ENCODE measurements at places on chromosomes 11 and 22. TPM values are rescaled to one million over a fixed set of nuclear protein-coding genes. Genes with fewer than 3 reads are reported as not detected.
A peak's percentile ranks its signal among the peaks of the same experiment; 100 is the strongest.

DNA sequence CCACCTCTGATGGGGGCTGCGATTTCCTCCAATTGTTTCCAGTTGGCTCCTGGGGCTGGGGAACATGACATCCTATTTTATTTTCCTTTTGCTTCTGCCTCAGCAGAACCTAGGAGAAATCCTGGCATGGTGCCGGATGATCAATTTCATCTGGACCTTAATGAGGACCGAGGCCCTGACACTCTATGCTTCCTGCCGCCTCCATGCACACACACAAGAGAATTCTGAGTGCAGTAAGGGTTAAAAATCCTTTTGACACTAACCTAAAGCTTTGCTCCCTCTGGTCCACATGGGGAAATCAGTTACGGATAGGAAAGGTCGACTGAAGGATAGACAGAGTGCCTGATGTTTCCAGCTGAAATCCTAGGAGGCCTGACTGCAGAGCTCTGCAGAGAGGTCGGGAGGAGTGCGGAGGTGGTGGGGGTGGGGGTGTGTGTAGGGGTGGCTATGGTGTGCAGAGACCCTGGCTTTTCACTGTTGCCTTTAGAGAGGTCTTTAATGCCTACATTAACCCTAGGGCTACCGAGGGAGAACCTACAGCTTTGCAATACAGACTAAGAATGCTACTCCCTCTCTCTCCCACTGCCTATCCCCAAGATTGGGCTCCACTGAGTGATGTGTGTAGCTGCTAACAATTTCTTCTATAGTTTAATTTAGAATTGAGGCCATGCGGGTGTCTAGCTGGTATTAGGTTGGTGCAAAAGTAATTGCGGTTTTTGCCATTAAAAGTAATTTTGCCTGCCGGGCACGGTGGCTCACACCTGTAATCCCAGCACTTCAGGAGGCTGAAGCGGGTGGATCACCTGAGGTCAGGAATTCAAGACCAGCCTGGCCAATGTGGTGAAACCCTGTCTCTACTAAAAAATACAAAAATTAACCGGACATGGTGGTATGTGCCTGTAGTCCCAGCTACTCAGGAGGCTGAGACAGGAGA is 53.6 kb upstream of the INCENP start:
- DNase-seq: no peak

The KCTD17 gene
- 24.9 TPM for total RNA-seq

DNA sequence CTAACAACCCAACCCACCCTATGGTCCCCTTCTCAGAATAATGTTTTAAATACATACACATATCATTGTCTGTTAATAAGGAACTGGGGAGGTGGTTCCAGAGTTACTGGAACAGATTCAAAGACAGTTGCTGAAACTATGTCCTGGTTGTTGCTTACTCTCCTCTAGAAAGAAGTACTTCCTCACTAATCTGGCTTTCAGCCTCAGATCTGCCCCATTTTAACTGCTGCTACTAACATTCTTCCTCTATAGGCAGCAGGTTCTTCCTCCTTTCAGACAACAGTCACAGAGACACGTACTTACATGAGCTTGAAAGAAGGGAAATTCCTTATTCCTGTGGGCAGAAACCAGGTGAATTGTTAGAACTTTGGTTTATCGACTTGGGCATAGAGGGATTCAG is 8.1 kb upstream of the NEU3 start:
- DNase-seq: no peak

DNA sequence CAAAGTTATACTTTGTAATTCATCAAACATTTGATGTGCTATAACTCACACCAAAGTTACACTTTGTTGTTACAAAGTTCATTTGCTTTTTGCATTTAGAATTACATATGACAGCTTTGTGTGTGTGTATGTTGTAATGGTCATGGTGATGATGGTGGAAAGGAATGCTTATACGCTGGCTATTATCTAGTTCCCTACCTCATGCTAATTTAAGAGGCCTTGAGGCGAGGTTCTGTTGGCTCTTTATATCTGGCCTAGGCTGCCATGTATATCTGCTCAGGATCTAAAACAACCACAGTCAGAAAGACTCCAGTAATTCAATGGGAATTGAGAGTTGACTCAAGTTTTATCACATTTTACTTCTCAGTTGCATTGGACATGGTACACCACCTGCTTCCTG is 123.4 kb downstream of the SLC17A6 start:
- DNase-seq: no peak

The ALG9 gene
- 29.3 TPM for total RNA-seq

- no peak for DNase-seq
These were observed 31.7 kb downstream of the LMO1 start for GRCh38 chr11:8231979-8232378.

DNA sequence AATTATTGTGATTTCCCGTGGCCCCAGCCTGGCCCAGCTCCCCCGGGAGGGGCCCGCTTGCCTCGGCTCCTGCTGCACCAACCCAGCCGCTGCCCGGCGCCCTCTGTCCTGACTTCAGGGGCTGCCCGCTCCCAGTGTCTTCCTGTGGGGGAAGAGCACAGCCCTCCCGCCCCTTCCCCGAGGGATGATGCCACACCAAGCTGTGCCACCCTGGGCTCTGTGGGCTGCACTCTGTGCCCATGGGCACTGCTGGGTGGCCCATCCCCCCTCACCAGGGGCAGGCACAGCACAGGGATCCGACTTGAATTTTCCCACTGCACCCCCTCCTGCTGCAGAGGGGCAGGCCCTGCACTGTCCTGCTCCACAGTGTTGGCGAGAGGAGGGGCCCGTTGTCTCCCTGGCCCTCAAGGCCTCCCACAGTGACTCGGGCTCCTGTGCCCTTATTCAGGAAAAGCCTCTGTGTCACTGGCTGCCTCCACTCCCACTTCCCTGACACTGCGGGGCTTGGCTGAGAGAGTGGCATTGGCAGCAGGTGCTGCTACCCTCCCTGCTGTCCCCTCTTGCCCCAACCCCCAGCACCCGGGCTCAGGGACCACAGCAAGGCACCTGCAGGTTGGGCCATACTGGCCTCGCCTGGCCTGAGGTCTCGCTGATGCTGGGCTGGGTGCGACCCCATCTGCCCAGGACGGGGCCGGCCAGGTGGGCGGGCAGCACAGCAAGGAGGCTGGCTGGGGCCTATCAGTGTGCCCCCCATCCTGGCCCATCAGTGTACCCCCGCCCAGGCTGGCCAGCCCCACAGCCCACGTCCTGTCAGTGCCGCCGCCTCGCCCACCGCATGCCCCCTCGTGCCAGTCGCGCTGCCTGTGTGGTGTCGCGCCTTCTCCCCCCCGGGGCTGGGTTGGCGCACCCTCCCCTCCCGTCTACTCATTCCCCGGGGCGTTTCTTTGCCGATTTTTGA is 3.3 kb upstream of the ANKRD13D start:
- peak; percentile 40 for DNase-seq

The HSPB2 gene
- total RNA-seq: 4.8 TPM

- DNase-seq: peak; percentile 90
These were observed 6.2 kb downstream of the TEAD1 start for GRCh38 chr11:12680246-12680939.

GRCh38 chr11:745428-745827 is 1.8 kb upstream of the TALDO1 start:
- no peak for DNase-seq

The LARGE2 gene
- 2.9 TPM for total RNA-seq

GRCh38 chr11:131942878-131943277 is 572.5 kb downstream of the NTM start:
- DNase-seq: no peak

DNA sequence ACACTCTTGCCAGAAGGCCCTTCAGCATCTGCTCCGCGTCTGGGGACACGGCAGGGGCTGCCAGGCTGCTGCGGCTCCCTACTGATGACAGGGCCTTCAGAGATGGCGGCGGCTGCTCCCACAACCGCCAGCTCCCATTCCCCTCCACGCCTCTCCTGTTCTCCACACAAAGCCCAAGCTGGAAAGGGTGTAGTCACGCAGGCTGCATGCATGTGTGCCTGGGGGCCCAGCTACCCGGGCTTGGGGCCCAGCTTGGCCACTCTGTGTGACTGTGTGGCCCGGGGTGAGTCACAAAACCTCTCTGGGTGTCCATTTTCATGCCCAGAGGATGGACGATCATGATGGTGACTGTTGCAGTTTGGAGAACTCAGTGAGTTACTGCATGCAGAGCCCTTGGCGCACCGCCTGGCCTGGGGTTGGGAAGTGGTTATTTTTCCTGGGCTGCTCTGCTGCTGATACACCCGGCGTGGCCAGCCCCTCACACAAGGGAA is 31.7 kb upstream of the PARVB start:
- DNase-seq: no peak

GRCh38 chr11:65489035-65489705 is 9.7 kb upstream of the MALAT1 start:
- peak; percentile 60 for DNase-seq

The SLC17A6 gene
- not detected for total RNA-seq

The SCGB1C1 gene
- total RNA-seq: not detected

The TIMP3 gene
- 49.1 TPM for total RNA-seq

DNA sequence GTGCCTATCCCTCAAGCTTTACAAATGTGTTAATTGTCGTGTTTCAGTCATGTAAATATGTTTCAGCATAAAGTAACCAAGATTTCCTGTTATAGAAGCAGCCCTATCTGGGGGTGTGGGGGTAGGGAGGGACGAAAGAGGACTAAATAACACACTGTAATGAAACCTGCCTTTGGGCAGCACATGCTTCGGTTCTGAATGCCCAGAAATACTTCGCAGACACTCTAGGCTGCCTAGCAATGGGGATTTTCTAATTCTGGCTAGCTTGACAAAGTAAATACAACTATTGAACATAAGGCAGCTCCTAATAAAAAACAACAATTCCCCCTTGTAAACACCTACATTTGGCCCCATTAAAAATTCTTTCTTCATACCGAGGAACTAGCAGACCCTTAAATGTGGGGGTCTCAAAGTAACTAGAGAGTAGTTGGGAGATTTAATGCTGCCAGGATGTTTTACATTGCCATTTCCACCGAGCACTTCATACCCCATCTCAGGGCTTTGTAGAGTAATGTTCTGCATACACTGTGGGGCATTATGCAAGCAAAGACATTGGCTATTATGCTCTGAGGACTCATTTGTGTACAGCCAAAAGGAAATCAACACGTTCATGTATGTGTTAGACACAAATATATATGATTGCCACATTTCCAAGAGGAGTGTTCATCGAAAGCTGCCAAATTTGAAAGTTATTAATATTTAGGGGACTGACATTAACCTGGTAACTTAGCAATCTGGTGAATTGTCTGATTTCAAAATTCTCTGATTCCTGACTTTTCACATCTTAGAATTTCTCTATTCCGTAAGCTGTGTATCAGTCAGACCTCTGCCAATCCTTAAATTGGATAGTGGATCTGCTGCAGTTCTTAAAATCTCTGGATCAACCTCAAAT is 42.1 kb downstream of the PAX6 start:
- DNase-seq: no peak

DNA sequence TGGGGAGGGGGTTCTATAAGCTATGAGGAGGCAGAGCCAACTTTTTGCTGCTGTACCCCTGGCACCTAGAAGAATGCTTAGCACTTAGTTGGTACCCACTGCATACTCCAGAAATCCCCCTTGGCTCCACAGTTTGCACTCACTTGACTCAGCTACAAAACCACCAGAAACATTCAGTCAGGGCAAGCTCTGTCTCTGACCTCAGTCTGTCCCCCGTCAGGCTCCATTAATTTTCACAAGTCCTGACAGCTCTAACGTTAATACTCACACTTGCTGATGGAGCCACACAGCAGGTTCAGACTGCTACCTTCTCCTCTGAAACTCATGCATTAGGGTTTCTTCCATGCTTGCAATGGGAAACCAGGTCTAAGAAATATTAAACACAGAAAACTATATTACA is 81.7 kb downstream of the MPPED2 start:
- no peak for DNase-seq

- no peak for DNase-seq
These were observed 38.0 kb downstream of the CDKN1C start for GRCh38 chr11:2847561-2847960.

DNA sequence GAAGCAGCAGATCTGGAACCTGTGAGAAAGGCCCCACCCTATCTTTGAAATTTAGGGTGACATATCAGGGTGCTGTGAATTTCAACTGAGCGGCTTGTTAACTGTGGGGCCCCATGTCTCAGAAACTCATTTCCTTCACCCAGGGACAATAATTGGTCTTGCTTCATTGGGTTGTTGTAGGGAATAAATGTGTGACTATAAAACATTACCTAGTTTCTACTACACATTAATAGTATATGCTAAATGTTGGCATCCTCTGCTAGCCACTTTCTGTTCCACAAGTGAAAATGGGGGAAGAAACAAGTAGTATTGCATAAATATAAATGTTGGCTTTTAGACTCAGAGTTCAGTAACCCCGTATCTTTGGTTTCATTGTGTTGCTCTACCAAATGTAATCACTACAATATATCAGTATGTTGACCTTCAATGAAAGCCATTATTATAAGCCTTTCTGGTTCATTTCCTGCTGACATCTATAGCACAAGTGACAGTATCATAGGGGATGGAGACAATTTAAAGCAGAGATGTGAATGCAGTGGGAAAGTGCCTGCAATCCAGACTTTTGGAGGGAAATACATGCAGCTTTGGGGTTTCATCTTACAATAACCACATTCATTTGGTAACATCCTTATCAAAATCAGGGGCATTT is 905.5 kb upstream of the RAG2 start:
- DNase-seq: no peak

DNA sequence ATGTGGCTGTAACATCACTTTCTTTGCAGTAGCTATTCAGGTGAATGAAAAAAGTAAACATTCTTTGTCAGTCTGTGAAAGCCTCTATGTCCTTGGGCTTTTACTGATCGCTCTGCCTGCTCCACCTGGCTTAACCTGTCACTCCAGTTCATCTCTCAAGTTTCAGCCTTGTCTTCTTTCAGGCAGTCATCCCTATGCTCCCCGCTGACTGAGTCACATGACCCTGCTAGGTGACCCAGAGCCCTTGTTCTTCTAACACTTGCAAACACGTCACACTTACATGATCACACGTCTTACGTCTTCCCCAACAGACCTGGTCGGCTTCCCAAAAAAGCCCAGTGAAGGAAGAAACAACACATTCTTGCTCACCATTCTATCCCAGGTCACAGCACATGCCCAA is 499.3 kb upstream of the TENM4 start:
- no peak for DNase-seq

DNA sequence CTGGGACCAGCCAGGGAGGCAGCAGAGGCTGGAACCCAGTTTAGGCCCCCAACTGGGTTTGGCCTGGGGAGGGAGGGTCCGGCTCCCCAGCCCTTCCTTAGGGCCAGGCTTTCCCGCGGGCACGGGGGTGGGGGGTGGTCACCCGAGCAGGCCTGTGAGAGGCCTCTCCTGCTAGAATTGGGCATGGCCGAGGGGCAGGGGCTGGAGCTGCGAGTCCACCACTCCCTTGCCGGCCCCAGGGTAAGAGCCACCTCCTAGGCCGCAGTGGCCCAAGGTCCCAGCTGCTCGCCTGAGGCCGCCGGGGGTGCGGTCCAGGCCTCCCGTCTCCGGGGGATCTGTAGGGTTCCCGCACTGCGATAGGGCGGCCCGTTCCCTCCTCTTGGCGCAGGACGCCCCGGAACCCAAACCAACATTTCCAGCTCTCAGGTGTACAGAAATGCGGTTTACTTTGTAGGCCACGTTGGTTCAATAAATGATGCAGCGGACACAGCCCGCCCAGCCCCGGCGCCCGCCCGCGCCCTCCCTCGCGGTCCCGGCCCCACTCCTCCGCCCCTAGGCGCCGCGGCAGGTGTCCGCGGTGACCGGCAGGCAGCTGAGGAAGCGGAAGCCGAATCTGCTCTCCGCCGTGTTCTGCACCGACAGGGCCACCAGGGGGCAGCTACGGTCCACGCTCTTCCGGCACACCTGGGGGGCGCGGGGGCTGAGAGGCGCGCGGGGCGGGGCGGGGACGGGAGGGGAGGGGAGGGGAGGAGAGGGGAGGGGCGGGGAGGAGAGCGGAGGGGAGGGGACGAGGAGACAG is 5.9 kb downstream of the LMNTD2 start:
- DNase-seq: peak; percentile 87

The SPI1 gene
- total RNA-seq: 21.0 TPM
